Stimulated activated CD8-positive, alpha-beta memory T cell treated with anti-CD3 and anti-CD28 coated beads, Interleukin-7, amount 100 ng/mL, for 4 hours (primary cell): ENCODE measurements at places on chromosomes 3 and 15.

DNA sequence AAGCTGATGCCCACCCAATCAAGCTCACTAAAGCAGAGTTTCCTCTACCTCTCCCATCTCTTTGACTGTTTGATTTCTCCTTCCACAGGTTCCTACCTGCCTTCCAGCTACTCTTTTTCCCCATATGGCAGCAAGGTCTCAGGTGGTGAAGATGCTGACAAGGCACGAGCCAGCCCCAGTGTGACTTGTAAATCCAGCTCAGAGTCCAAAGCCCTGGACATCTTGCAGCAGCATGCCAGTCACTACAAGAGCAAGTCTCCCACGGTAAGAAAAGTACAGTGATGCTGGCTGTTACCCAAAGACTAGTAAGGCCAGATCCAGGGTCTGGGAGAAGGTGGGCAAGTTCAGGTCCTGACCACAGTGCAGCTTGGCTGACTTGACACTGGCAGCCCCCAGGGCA lies 95.3 kb downstream of the RBPMS2 start:
- no peak for DNase-seq

GRCh38 chr3:183212565-183212964 lies 40.5 kb upstream of the B3GNT5 start:
- DNase-seq, result no peak

GRCh38 chr3:22748453-22749045 lies 454.6 kb upstream of the UBE2E2 start:
- DNase-seq, result no peak

DNA sequence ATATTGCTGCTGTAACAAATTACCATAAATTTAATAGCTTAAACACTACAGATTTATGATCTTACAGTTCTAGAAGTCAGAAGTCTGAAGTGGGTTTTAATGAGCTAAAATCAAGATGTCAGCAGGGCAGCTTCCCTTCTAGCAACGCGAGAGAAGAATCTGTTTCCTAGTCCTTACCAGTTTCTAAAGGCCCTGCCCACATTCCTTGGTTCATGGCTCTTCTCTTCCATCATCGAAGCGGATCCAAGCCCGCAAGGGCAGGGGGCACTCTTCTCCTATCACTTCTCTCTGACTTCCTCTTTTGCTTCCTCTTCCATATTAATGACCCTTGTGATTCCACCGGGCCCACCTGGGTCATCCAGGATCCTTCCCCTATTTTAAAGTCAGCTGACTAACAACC lies 16.1 kb downstream of the MINDY4B start:
- no peak for DNase-seq

DNA sequence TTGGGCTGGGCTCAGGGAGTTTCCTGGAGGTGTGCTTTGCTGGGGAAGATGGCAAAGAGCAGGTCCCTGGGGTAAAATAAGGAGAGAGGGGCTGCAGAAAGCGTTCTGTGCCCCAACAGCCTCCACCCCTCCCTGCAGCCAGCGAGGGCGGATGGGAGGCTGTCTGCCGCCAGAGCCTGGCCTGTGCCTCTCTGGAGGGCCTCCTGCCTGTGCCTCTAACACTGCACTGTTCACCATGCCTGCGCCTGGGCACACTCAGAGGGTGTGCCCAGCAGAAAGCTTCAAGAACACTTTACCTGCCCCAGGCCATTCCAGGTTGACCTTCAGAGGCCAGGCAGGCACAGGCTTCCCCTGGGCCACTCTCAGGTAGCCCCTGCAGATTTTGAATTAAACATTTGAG lies 77.7 kb upstream of the KLF13 start:
- no peak for DNase-seq

- no peak for DNase-seq
Observed at GRCh38 chr15:92200891-92201290, 192.8 kb upstream of the ST8SIA2 start.

DNA sequence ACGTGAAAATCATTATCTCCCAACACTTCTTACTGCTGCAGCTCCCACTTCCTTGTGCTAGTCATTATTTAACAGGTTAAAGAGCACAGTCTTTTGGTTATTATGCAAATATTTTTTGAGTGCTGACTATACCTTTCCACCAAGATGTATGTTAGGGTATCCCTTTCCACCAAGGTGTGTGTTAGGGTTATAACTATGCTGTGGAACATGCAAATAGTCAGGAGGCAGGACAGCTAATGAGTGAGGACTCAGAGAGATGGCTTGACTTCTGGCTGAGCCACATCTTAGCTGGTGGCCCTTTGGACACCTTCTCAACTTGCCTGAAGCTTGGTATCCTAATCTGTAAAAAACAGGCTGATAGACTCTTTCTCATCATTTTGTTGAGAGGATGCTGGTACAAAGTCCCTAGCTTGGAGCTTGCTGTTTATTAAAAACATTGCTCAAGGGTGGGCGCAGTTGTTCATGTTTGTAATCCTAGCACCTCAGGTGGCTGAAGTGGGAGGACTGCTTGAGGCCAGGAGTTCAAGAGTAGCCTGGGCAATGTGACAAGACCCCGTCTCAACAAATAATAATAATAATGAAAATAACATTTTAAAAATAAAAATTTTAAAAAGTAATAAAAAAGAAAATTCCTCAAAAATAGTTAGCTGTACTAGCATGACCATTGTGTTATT lies 160.5 kb upstream of the ADAMTS9 start:
- DNase-seq, result no peak

GRCh38 chr15:91348752-91349500 lies 248.9 kb downstream of the SV2B start:
- DNase-seq, result peak; percentile 0
